NCI-H2029 (cell line): ENCODE measurements at places on chromosomes 12 and 14.

DNA sequence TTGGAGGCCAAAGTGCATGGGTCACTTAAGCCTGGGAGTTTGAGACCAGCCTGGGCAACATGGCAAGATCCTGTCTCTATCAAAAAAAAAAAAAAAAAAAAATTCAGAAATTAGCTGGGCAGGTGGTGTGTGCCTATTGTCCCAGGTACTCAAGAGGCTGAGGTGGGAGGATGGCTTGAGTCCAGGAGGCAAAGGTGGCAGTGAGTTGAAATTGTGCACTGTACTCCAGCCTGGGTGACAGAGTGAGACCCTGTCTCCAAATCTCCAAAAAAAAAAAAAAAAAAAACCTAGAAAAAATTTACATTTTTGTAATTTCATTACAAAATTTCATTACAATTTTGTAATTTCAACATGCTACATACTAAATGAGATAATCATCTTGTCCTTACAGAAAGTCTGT is 42.7 kb downstream of the SYNE2 start:
- peak; percentile 24 for DNase-seq

DNA sequence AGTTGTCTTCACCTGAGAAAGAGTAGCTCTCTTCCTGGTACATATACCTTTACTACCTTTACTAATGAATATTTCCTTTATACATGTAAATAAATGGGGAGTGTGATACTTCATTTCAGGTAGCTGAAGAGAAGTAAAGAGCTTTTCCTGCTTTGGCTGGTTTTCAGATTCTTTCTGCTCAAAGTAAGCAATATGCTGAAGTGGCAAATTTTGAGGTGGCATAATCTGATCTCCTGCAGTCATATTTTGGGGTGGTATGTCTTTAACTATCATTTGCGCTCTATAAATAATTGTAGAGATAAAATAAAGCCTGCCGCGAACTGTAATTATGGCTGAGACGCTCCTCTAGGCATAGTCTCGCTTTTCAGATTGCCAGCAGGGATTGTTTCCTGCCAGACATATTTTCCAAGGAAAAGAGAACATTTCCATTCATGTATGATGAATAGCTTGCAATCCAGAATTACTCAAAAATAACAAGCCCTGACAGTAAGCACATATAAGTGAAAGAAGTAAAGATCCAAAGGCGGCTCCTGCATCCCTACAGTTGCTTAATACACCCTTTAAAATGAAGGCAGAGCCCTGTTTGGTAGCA is 200.7 kb downstream of the C12orf50 start:
- no peak for DNase-seq

- no peak for DNase-seq
Measured at GRCh38 chr12:27460471-27460978, 14.0 kb downstream of the SMCO2 start.

GRCh38 chr14:90986510-90986909 is 73.9 kb downstream of the RPS6KA5 start:
- no peak for DNase-seq

GRCh38 chr14:33736979-33737378 is 213.9 kb downstream of the EGLN3 start:
- DNase-seq = no peak

DNA sequence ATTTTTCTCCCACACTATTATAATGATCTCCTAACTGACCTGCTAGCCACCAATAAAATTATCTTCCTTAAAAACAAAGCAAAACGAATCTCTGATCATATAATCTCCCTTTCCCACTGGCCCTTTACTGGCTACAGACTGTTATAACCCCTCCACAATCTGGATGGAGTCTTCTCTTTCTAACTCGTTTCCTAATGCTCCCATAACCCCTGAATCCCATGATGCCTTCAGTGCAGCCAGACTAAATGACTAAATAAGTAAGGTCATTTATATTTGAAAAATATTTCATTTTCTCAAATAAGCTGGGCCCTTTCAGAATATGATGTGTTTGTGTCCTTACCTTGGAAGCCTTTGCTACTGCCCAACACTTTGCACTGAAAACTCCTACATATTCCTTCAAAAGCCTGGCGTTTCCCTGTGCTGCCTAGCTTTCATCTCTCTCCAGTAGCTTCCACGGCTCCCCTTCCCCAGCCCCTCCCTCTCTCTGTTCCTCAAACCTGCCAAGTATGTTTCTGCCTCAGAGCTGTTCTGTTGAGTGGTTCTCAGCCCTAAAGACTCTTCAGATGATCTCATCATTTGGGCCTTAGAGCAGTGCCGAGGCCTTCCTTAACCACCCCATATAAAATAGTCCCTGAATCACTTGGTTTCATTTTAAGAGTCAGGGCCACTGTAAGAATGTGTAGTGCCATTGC is 91.7 kb downstream of the MYRFL start:
- DNase-seq = peak; percentile 65

DNA sequence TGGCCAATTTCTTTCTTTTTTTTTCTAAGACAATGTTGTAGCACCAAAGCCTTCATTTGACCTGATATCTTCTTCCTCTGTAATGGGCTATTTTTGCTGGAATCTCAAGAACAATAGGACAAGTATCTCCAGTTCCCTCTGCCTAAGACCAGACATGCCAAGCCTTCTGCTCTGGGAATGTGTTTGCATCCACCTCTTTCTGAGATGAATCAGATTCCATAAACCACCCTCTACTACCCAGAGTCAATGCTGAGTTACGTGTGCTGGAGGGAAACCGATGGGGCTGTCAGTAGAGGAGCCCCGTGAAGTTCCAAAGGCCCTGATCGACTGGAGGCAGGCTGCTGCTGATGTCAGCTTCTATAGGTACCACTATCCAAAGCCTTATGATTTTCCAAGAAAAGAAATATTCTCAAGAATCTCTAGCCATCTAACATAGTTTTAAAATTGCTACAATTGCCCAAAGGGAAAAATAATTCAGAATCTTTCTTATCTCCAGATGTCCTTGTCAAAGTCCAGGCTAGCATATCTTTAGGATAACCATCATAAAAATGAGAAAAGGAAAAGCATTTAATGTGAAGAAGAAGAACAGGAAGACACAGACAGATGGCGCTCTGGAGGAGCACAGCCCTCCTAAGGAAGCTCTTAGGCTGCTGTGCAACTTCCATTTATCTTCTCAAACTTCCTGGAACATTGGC is 101.9 kb downstream of the SLC8A3 start:
- no peak for DNase-seq

GRCh38 chr12:47943623-47944340 is 19.6 kb upstream of the TMEM106C start:
- no peak for DNase-seq

- no peak for DNase-seq
Measured at GRCh38 chr14:23245282-23245681, 7.5 kb downstream of the RNF212B start.
